ENCODE measurements at places on chromosomes 5 and 9. TPM values are rescaled to one million over a fixed set of nuclear protein-coding genes. Genes with fewer than 3 reads are reported as not detected.

DNA sequence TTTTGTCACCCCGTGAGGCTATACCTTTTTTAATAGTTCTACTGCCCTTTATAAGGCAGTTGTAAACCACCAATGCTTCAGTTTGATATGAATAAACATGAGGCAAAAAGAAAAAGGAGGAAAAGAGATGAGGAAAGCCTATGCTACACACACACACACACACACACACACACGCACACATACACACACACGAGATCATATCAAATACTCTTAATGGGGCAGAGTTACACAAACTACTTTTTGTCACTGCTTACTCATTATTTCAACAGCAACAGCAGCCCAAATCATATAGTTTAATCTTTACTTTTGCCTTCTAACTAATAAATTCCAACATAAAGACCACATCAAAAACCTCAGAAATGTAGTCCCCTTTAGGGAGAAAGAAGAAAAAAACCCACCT is 116.8 kb upstream of the PAM start:
- DNase-seq = no peak

DNA sequence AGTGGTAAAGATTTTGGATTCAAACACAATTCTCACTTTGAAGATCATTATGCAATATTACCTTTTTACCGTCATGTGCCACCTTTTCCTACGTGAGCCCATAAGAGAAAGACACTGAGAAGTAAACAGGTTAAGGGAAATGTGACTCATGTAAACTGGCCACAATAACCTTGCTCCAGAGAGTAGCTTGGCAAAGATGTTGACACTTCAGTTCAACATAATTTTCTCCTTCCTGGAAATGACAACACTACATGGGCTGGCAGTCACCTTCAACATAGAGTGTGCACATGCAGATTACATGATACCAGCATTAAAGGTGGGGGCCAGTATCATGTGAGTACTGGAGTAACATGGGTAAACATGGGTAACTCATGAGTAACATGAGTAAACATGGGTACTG is 141.9 kb downstream of the CDK5RAP2 start:
- DNase-seq = no peak

DNA sequence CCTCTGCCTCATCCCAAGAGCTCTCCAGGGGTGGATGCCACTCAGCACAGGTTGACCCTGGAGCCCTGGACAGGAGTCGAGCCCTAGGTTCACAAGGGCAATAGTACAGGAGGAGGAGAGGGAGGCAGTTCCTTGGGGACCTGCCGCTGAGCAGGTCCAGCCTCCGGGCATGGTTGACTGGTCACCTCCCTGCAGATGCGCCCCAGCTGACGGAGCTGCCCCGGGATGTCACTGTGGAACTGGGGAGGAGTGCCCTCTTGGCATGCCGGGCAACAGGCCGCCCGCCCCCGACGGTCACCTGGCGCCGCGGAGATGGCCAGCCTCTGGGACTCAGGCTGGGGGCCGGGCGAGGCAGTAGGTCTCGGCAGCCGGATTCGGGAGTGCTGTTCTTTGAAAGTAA is 53.7 kb downstream of the HMCN2 start:
- DNase-seq = peak; percentile 49

- DNase-seq = peak; percentile 30
Measured at GRCh38 chr9:70480405-70480980, 66.0 kb upstream of the KLF9 start.

DNA sequence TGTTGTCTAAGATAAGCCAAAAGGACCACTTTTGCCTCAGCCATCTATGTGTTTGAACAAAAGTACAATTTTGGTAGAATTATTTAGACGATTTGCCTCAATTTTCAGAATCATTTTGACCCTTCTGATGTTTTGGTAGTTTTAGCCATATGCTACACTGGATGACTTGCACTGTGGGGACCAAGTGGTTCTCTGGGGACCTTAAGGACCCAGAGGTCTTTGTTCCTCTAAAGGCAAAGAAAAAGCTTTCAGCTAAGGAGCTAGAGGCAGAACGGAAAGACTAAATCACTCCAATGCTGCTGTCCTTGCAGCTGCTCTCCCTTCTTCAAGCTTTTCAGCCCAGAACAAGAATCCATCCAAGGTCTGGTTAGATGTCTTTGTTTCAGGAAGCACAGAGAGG is 51.0 kb upstream of the APC start:
- DNase-seq = no peak

The SLC46A2 gene
- total RNA-seq = not detected

DNA sequence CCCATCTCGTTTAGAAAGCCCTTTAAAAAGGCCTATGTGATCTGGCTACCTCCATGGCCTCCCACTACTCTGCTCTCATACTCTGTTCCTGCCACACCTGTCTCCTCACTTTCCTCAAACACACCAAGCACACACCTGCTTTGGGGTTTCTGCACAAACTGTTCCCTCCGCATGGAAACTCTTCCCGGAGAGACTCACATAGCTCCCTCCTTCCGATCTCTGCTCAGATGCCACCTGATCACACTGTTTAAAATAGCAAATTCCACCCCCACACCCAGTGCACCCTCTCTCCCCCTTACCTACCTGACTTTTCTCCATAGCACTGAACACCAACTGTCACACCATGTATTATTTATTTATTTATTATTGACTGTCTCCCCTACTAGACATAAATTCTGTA is 84.0 kb upstream of the NR4A3 start:
- DNase-seq = no peak
